ENCODE measurements at places on chromosomes 5 and 9.
A peak's percentile ranks its signal among the peaks of the same experiment; 100 is the strongest.

- peak; percentile 75 for DNase-seq
Observed at GRCh38 chr9:34403554-34404380, 27.1 kb upstream of the MYORG start.

DNA sequence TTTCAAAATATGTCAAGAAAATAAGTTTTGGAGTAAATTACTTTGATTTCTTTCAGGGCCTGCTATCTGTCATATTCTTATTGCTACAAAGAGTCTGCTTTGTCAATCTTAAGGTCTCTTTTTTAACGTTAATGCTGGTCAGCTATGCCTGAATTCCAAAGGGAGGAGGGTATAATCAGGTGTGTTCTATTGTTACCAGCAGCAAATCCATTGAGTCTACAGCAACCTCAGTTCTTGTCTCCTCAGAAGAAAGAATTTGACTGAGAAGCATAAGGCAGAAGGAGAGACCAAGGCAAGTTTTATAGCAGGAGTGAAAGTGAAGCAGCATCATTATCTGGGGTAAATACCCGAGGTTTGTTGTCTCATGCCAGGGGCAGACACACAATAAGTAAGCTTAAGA lies 23.7 kb upstream of the MINAR2 start:
- no peak for DNase-seq

DNA sequence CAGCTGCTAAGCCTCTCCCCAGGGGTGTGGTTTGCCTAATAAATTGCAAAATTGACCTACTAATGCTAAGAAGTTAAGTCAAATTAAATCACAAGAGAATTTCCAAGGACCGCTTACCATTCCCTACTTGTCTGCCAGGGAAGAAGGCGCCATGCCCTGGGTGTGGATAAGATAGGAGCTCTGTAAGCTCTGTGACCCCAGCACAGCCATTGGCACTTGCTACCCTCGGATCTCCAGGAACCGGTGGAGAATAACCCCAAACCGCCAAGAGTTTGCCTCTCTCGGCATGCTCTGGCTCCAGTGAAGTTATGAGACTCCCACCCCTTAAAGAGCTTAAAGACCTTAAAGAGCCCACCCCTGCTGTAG lies 58.9 kb downstream of the NEURL1B start:
- no peak for DNase-seq

DNA sequence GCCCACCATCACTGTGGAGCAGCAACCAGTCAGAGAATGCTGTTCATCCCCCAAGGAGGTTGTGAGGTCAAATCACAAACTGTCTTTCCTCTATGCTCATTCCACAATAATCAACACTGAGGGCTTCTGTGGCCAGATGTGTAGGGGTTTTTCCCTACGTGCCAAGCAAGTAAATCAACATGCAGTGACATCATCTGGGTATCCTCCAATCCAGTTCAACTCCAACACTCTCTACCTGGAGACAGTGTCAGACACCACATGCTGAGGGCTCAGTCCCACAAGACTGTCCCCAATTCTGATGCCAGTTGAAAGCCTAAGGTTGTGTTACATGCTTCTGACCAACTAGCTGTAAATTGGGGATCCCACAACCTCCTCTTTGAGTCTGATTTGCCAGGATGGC lies 57.3 kb upstream of the DMRT1 start:
- no peak for DNase-seq

- peak; percentile 48 for DNase-seq
Observed at GRCh38 chr9:83413367-83413766, 124.8 kb downstream of the FRMD3 start.

DNA sequence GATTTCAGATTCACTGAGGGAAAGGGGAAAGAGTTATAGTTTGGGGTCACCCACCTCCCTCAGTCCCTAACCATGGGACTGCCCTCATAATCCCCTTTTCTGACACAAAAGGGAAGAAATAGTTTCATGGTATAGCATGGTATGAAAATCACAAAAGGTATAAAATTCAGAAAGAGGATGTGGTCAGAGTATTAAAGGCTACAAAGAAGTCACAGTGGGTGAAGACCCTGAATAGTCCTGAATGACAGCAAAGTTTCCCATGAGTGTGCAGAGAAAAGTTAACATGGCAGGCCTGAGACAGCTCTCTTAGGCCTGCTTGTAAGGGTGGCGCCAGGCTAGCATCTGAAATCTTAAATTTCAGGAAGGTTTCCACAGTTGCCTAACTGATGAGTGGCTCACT lies 290.6 kb upstream of the ZNF608 start:
- no peak for DNase-seq

GRCh38 chr9:69324549-69325401 lies at the start of gene ENTREP1:
TSS of gene ENTREP1 (plus strand) at chr9:69325215. CDS start at chr9:69325310, 95 bp downstream.
- DNase-seq: peak; percentile 57

DNA sequence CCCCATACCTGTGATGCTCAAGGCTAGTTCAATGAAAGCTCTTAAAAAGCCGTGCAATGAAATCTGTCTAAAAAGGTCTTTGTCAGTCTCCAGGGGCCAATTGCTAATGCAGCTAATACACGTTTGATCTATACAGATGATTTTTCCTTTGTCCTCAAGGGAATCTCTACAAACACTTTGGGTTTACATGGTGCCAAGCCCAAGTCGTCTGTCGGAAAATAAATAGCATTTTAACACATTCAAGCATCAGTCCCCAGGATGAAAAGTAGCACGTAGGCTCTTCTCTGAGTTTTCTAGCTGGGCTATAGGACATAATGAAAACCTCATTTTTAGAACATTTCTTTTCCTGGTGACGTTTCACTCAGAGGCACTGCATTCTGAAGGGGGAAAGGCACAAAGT lies 477.4 kb upstream of the WWC1 start:
- no peak for DNase-seq

DNA sequence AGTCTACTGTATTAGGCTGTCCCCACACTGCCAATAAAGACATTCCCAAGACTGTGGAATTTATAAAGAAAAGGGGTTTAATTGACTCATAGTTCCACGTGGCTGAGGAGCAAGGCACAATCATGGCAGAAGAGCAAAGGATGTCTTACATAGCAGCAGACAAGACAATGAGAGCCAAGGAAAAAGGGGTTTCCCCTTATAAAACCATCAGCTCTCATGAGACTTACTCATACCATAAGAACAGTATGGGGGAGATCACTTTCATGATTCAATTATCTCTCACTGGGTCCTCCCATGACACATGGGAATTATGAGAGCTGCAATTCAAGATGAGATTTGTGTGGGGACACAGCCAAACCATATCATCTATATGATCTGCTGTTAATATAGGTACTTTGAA lies 14.8 kb upstream of the FSTL4 start:
- no peak for DNase-seq

DNA sequence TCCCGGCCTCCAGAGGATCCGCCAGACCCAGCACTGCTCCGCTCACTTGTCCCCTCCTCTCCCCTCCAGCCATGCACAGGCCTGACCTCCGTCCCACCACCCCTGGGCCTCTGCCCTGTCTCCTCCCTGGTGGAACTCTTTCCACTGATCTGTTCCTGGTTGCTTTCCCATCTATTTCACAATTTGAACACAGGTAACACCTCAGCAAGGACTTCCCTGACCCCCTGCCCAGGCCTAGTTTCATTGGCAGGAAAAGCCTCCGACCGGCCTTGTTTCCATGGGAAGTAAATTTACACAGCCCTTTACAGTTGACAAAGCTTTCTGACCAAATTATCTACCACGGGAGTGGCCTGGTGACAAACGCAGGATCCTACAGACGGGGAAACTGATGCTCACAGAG lies 14.8 kb downstream of the QSOX2 start:
- no peak for DNase-seq

DNA sequence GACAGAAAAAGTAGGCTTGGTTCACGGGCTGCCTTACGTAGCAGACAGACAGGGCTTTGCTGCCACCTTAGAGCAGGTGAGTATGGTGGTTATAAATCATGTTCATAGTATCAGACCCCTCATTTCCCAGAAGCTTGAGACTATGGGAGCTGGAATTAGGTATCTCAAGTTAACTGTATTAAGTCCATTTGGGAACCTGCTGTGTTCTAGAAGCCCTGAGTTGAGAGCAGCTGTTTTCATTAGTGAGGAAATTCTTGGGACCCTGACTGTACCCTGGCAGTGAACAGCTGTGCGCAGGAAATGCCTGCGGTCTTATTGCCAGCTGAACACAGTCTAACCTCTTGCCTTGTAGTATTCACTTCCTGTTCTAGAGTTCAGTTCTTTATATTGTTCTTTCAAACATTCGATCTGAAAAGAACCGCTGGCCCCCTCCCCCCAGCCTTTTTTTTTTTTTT lies 29.8 kb downstream of the UGCG start:
- DNase-seq: no peak

GRCh38 chr9:6552498-6553121 lies 92.9 kb downstream of the GLDC start:
- DNase-seq: no peak

DNA sequence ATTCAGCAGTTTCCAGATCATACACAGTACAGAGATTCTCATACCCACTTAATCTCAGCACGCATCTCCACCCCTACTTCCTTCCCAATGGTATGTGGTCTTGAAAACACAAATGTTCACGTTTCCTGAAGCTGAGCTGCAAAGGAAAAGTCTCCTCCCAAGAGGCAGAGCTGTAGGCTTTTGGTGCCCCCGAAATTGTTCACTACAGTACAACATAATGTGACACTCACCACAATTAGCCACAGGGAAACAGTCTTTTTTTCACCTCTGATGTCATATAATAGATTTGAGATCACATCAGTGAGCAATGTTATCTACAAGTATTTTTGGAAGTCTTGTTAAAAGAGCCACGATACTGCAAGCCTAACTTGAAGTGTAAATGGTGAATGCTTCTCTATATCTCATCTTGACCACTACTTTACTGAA lies 40.2 kb downstream of the NFIB start:
- DNase-seq: no peak

- DNase-seq: no peak
Observed at GRCh38 chr5:8953016-8953415, 592.9 kb downstream of the SEMA5A start.

DNA sequence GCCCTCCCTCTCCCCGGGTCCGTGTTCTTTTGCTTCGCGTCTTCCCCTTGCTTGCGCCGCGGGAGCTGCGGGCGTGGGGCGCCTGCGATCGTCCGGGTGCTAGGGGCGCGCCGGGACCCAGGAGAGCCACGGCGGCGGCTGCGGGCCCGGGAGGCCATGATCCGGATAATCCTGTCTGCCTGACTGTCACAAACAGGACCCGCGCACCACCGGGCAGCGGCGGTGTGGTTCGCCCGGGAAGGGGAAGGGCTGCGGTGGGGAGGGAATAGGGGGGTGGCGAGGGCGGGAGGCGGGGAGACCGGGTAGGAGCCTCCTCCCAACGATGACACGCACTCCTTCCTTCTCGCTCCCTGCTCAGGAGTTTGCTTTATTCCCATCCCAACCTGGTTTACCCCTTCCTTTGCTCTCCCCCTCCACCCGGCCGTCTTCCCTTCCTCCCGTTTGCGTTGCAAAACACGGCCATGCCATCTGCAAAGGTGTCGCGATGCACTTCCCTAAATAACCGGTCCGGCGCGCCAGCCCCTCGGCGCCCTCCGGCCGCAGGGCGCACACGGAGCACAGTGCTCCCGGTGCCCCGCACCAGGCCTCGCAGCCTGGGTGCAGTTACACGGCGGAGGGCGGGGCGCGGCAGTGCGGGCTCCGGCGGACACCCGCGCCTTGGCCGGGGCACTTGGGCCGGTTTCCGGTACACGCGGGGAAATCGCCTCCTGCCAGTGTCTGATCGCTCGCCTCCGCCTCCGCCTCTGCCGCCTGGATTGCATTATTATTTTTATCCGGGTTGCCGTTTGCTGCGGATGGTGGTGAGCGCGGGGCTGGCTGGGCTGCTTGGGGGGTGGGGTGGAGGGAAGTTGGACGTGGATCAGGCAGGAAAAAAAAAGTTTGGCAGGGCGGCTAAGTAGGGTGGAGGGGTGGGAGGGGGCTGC lies 1.5 kb downstream of the SMARCA2 start:
- peak; percentile 54 for DNase-seq

GRCh38 chr9:7165331-7165975 lies 407.7 kb downstream of the KDM4C start:
- no peak for DNase-seq

DNA sequence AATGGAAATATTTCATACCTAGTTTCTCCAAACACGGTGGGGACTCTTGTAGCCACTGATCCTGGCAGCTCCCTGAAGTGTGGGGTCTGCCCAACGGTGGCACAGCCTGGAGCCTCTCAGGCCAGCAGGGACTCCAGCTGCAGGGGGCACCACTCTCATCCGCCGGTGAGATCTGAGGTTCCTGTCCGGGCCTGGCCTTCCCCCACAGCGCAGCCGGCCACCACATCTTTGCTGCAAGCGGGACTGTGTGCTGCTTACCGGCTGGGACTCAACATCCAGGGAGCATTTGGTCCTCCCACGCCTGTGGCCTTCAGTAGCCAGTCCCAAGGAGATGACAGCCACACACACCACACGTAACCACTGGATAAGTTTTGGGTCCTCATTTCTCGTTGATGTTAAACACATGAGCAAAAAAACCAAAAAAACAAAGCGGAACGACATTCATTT lies 7.7 kb upstream of the NKX2-5 start:
- no peak for DNase-seq

GRCh38 chr5:135569755-135570452 lies 8.9 kb downstream of the CXCL14 start:
- DNase-seq: peak; percentile 45

DNA sequence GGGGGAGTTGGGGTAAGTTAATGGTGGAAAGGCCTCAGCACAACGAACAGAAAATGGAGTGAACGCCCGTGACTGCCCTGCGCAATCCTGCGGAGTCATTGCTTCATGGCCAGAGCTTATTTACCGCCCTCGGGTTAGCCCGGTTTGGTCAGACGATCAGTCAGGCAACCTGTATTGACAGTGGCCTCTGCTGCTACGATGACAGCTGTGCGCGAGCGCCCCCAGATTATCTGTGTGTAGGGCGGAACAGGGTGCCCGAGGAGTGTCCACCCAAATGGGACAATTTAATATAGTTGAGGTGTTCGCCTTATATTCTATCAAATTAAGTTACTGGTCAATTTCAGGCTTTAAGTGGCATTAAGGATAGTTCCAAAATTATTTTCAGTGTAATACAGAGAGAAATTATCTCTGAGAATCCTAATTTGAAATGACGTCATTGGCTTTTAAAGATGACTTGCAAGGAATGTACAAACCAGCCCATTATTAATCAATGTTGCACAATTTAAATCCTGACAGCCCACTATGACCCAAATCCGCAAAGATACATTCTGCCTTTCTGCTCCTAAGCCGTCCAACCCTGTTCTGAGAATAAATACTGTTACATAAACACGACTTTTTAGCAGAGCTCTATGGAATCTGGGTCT lies 879 bp upstream of the UBQLN1 start:
- DNase-seq: peak; percentile 49

GRCh38 chr5:115932991-115933390 lies 29.3 kb upstream of the LVRN start:
- no peak for DNase-seq

GRCh38 chr5:43020399-43020746 lies 19.7 kb downstream of the ANXA2R start:
- peak; percentile 57 for DNase-seq

GRCh38 chr5:43357067-43357466 lies 43.9 kb upstream of the HMGCS1 start:
- DNase-seq: no peak

GRCh38 chr5:10442576-10442975 lies 897 bp downstream of the ROPN1L start:
- DNase-seq: no peak

Data from NCI-H2081 (cell line).